ENCODE measurements at places on chromosomes 2 and 18.

GRCh38 chr2:158975271-158975921 is 7.0 kb downstream of the TANC1 start:
- no peak for DNase-seq

- no peak for DNase-seq
Observed at GRCh38 chr2:59879700-59880131, 673.7 kb downstream of the BCL11A start.

DNA sequence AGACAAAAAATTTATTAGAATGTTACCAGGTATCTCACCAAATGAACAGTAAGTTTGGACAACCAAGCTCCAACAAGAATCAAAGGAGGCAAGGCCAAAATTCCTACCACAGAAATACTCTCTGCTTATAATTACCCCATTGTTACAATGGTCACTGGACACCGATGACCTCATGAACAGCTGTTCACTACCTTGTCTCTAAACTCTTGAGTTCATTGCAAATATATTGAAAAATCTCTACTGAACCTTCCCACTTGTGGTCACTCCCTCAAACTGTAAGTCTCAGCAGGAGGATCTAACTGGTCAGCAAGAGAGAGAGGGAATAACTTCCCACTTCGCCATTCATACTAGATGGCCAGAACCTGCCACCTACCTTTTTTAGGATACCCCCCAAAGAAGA is 50.0 kb downstream of the ERBB4 start:
- no peak for DNase-seq

DNA sequence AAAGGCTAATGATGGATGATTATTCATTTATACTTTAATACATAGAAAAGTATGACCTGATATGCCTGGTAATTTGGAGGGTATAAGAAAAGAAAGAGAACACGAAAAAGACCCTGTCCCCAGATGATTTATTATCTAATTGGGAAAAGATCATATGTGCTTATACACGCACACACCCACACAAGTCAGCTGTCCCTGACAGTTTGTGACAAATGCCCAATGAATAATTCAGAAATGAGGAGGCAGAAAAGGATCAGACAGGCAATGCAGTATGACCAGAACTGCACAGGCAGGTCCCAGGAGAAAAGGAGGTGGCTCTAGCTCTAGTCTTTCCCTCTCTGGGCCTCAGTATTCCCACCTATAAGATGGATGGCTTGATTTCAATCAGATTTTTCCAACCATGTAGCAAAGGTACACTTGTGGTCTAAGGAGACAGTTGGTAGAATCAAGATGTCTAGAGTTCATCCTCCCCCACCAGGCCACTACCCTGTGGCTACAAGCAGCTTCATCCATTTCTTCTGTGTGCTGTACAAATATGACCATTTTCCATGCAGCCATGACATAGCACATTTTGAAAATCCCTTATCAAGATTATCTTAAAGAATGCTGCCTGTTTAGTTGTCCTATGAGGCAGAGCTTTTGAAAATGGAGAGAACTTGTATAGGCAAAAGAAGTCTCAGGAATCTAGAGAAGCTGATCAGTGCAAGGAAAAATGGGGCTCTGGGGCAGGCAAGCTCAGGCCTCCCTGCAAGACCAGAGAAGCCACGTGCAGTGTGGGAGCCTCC is 19.7 kb downstream of the CYRIA start:
- no peak for DNase-seq

DNA sequence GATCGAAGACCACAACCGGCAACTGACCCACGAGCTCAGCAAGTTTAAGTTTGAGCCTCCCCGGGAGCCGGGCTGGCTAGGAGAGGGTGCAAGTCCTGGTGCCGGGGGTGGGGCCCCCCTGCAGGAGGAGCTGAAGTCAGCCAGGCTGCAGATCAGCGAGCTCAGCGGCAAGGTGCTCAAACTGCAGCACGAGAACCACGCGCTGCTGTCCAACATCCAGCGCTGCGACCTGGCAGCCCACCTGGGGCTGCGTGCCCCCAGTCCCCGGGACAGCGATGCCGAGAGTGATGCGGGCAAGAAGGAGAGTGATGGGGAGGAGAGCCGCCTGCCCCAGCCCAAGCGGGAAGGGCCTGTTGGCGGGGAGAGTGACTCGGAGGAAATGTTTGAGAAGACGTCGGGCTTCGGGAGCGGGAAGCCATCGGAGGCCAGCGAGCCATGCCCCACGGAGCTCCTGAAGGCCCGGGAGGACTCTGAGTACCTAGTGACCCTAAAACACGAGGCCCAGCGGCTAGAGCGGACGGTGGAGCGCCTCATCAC is 78.7 kb downstream of the MTCL1 start:
- DNase-seq: no peak

DNA sequence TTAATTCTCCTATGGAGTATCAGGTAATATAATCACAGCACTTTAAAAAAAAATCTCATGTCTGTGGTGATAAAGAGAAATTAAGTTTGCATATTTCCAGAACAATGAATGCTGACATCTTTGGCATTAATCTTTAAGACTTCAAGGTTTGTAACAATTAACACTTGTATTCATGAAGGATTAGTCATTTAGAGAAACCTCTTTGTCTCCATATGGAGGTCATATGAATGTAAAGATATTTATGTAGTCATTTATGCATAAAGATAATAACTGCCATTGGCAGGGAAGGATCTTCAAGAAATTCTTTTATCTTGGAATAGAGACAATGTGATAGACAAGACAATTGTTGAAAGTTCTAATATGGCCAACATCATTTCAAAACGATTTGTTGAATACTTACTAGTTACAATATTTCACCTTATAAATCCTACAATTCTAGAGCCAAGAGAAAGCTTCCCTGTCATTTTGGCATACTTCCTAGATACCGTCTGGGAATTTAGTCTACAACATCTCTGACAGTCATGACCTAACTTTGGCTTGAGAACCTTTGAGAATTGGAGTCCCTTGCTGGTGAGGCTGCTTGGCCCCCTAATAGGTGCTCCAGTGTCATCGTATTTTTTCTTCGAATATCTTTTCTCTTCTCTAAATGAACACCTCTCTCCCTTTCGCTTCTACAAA is 33.6 kb downstream of the RASGRP3 start:
- DNase-seq: no peak

GRCh38 chr2:18626256-18626668 is 36.9 kb upstream of the NT5C1B start:
- DNase-seq: no peak

GRCh38 chr2:189092936-189093335 is 86.6 kb downstream of the COL5A2 start:
- no peak for DNase-seq

DNA sequence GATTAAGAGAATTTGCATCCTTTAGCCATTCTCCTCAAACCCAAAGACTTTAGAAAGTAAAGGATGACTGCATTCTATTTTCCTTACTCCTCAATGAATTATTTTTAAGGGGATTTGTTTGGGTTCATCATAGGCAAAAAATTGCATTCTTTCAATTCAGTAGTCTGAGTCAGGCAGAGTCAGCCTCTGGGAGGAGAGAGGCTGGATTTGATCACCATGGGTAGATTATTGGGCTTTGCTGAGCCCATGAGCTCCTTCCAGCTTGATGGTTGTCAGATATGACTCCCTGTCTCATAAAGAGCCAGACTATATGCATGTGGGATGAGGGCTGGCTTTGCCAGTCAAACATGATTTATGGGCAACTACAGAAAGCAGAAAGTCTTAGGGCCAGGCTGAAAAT is 101.2 kb downstream of the KCNS3 start:
- no peak for DNase-seq

- DNase-seq: no peak
Observed at GRCh38 chr2:240284503-240285259, 144.2 kb upstream of the OTOS start.

- DNase-seq: no peak
Observed at GRCh38 chr2:63270717-63271116, 220.1 kb downstream of the OTX1 start.

GRCh38 chr18:59516356-59517155 is 157.5 kb upstream of the LMAN1 start:
- DNase-seq: no peak

- DNase-seq: no peak
Observed at GRCh38 chr2:61172671-61173070, 10.7 kb downstream of the C2orf74 start.

GRCh38 chr2:206274434-206275311 is at the start of gene ZDBF2:
TSS of gene ZDBF2 (plus strand) at chr2:206274663. CDS start at chr2:206281850, 7,187 bp downstream.
- peak; percentile 19 for DNase-seq

DNA sequence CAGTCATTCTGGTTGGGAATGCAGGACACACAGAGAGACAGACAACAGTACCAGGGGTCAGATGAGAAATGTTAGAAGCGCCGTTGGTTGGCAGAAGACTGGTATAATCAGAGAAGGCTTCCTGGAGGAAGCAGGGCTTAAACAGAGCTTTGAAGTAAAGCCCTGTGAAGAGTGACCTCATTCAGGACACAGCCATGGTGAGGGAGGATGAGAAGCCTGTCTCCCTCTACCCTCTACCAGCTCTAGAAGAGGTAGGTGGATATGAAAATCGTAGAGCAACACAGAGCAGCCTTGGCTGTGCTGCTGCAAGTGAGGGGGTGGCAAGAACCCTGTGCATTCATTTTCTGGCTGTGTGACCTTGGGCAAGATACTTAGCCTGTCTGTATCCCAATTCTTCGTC is 14.2 kb downstream of the TET3 start:
- no peak for DNase-seq

DNA sequence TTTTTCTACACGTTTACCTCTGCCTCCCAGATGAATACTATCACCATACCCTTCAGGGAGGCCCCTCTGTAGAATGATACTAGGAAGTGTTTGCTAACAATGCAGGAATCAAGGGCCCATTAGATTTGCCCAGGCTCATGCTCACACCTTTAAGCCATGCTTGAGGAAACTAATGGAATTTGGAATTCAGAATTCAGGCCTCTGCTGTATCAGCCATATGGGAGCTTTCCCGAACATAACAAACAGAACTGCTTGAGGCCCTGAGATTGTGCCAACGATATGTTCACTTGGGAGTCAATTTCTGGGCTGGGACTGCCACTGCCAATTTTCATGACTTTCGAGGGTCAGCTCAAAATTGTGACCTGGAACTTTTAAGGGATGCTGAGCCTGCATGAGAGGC is 282.5 kb downstream of the CLIP4 start:
- DNase-seq: no peak

DNA sequence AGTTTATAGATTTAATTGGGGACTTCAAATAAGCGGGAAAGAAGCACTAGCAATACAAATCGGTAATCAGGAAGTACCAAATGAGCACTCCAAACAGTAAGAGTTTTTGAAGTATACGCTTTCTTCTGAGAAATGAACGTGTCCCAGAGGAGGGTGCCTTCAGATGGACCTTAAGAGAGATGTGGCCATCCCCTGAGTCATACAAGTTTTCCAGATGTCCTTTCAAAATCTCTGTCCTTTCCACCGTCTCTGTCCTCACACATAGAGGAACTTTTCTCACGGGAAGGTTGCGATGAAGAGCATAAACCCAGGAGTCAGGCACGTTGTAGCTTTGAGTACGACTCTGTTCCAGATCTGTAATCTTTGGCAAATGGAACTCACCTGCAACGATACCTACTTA is 1.7 kb upstream of the SMAD2 start:
- DNase-seq: no peak

GRCh38 chr2:85273738-85274731 is 53.8 kb downstream of the TGOLN2 start:
- DNase-seq: no peak

- no peak for DNase-seq
Observed at GRCh38 chr2:134103196-134103595, 150.7 kb upstream of the MGAT5 start.

- no peak for DNase-seq
Observed at GRCh38 chr2:173076581-173077345, 1.1 kb downstream of the MAP3K20 start.

GRCh38 chr2:178142274-178143065 is 30.2 kb downstream of the RBM45 start:
- DNase-seq: no peak

DNA sequence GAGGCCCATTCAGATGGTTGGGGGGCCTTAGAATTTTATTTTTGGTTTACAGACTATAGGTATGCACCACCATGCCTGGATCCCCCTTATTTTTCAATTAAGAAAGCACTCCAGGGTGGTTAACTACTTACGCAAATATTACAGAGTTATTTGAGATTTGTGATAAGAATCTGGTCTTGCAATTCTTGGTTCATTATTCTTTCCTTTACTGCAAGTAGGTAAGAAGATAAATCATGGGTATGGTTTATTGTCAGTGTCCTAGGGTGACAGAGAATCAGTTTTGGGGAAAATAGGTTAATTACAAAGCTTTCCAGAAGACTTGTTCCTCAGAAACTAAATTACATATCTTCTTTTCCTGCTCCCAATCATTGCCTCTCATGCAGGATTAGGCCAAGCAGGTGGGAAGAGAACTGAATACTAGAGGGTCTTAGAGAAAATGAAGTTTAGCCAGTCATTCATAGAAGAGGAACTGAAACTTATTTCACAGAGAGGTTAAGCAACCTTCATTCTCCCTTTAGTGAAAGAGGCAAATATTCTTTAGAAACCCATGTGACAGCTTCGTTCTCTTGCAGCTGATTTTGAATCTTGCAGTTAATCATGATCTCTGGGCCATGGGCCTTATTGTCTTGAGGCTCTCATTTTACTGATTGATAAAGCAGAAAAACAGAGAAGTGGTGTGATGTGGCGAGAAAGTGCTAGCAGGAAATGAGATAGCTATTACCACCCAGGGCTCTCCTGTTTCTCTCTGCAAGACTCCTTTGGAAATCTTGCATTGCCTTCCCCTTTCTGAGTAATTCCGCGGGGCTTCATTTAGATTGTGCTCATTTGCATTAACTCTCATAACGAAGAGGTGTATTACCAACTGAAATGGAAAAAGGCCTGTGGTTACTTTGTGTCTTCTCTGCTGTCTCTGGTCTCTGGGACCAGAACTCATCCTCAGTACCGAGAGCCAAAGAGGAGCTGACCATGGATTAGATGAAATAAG is 44.8 kb upstream of the ARHGAP25 start:
- no peak for DNase-seq

DNA sequence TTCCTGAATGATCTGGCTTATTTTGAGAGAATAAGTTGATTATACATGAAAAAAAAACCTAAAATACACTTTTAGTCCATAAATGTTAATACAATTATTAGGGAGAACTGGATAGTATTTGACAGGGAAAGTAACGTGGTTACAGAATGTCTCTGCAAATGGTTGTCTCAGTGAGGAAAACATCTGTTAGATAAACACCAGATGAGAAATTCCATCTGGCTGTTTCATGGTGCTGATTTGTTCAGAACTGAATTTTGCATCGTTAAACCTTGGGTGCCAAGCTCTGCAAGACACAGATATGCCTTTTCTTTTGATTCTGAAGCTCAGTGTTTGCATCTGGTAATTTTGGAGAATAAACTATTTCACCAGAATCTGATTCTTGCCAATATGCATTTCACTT is 90.4 kb downstream of the SCN3A start:
- DNase-seq: no peak

- no peak for DNase-seq
Observed at GRCh38 chr18:50734886-50735285, 84.9 kb downstream of the MRO start.

- DNase-seq: no peak
Observed at GRCh38 chr2:36762764-36763490, 66.4 kb downstream of the VIT start.

- DNase-seq: no peak
Observed at GRCh38 chr2:128293426-128293755, 25.3 kb downstream of the HS6ST1 start.

All from T-helper 22 cell (primary cell).